ENCODE measurements at places on chromosomes 3 and 15. TPM values are rescaled to one million over a fixed set of nuclear protein-coding genes. Genes with fewer than 3 reads are reported as not detected.

The GOLGA8J gene
- total RNA-seq, result not detected

The ZNF80 gene
- total RNA-seq, result not detected

The DNAH12 gene
- not detected for total RNA-seq

The LRRN1 gene
- 0.17 TPM for total RNA-seq
